A549 treated with RU486 at 1 μM for 4 hours (cell line): ENCODE measurements at places on chromosomes 12 and 14. TPM values are rescaled to one million over a fixed set of nuclear protein-coding genes. Genes with fewer than 3 reads are reported as not detected.

Gene PLEKHD1
- total RNA-seq = 0.03 to 0.05 TPM (median 0.04 TPM) in 3 of 5 replicates, not detected in the others

Gene FAM90A1
- 0.07 to 0.08 TPM (median 0.08 TPM) in 3 of 5 replicates, not detected in the others for total RNA-seq

Gene ALG10
- total RNA-seq = 3.0 to 6.1 TPM (median 4.9 TPM) in 5 replicates

Gene CKAP4
- 79.8 to 94.3 TPM (median 87.9 TPM) in 5 replicates for total RNA-seq

Gene RIMKLB
- 14.2 to 17.9 TPM (median 16.4 TPM) in 5 replicates for total RNA-seq

Gene EPS8
- 28.6 to 36.8 TPM (median 34.4 TPM) in 5 replicates for total RNA-seq

Gene PLA2G1B
- not detected in 5 replicates for total RNA-seq

Gene ZNF385A
- 12.8 to 20.5 TPM (median 17.2 TPM) in 5 replicates for total RNA-seq

Gene CLEC12A
- total RNA-seq = not detected in 5 replicates

Gene OR4E2
- not detected in 5 replicates for total RNA-seq

Gene SRRM4
- not detected in 5 replicates for total RNA-seq

Gene KCNC2
- total RNA-seq = not detected in 5 replicates

Gene PSMB5
- total RNA-seq = 311 to 330 TPM (median 317 TPM) in 5 replicates

Gene TNS2
- 10.0 to 20.4 TPM (median 17.8 TPM) in 5 replicates for total RNA-seq

Gene LMNTD1
- total RNA-seq = not detected in 5 replicates

Gene KITLG
- total RNA-seq = 7.5 to 15.5 TPM (median 13.3 TPM) in 5 replicates

Gene NINJ2
- 0.37 to 0.69 TPM (median 0.49 TPM) in 5 replicates for total RNA-seq

Gene RHNO1
- 43.6 to 54.4 TPM (median 46.4 TPM) in 5 replicates for total RNA-seq

Gene GPR132
- 0.43 to 0.64 TPM (median 0.55 TPM) in 5 replicates for total RNA-seq

Gene GPD1
- total RNA-seq = 0.12 to 0.40 TPM (median 0.25 TPM) in 5 replicates
